ENCODE measurements at places on chromosomes 6 and 20. TPM values are rescaled to one million over a fixed set of nuclear protein-coding genes. Genes with fewer than 3 reads are reported as not detected.

The CALHM4 gene
- not detected for total RNA-seq

The SPTLC3 gene
- 12.5 TPM for total RNA-seq

The AGPAT4 gene
- total RNA-seq, result 12.6 TPM

The GRM4 gene
- total RNA-seq, result not detected

The FAM229B gene
- total RNA-seq, result 12.0 TPM

The CLPSL1 gene
- total RNA-seq, result not detected

The TBXT gene
- total RNA-seq, result not detected

The LSM2 gene
- total RNA-seq, result 24.2 TPM

The MOCS1 gene
- total RNA-seq, result 19.1 TPM

The CCN5 gene
- total RNA-seq, result 833 TPM

The ZBTB22 gene
- 12.9 TPM for total RNA-seq

The GPX5 gene
- not detected for total RNA-seq
